Lung microvascular endothelial cell (primary cell): ENCODE measurements at places on chromosomes 2 and 18. TPM values are rescaled to one million over a fixed set of nuclear protein-coding genes. Genes with fewer than 3 reads are reported as not detected.

Gene DYNAP
- not detected in 2 replicates for total RNA-seq

Gene SNTG2
- total RNA-seq = 0.79 TPM in 1 of 2 replicates, not detected in the other

GRCh38 chr2:26526589-26526988, 48.7 kb upstream of the OTOF start:
- DNase-seq = no peak

Gene C2orf49
- total RNA-seq = 7.6 and 11.7 TPM in 2 replicates

- no peak for DNase-seq
Measured at GRCh38 chr18:75249175-75249518, 38.5 kb downstream of the TSHZ1 start.

DNA sequence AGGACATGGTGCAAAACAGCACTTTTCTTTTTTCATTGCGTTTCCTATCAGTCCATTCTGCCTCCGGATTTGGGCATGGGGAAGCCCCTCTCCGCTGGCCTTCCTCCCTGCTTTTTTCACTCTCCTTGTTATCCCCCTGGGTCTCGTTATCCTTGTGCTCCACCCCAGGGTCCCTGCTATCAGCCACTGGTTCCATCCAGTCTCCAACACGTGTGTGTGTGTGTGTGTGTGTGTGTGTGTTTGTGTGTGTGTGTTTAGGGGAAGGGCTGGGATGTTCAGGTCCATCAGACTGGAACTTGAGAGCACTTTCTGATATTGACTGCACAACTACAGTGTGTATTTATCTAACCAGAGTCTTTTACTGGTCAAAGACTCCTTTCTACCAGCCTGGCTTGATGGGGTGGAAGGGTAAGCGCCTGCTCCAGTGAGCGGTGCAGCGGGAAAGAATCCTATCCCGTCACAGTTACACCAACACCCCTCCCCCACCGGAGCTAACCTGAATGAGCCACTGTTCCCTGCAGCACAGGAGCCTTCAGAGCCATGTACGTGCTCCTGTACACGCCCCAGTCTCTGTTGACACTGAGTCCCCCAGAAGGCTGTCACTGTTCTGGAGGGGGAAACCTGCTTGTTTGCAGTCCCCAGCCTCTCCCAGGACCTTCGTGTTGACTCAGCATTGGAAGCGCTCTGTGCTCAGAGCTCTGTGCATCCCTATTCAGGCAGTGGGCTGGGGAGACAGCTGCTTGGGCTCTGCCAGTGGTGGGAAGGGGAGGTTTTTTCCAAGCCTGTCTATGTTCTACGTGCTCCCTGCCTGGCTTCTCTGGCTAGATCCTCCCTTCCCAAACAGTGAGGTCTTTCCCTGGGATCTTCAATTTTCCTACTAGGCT, 4.6 kb downstream of the INHA start:
- no peak for DNase-seq

Gene USP37
- total RNA-seq = 4.8 and 8.9 TPM in 2 replicates

Gene SLC35F6
- total RNA-seq = 23.1 and 38.3 TPM in 2 replicates

Gene VWA3B
- total RNA-seq = not detected in 2 replicates
